Sigmoid colon (tissue), 7 donors: ENCODE measurements at places on chromosomes 1 and 21. TPM values are rescaled to one million over a fixed set of nuclear protein-coding genes. Genes with fewer than 3 reads are reported as not detected.
A peak's percentile ranks its signal among the peaks of the same experiment; 100 is the strongest.

The FAM72A gene
- total RNA-seq: 0.71 TPM

The PHTF1 gene
- total RNA-seq: 15.0 TPM

The HUNK gene
- total RNA-seq: 0.81 TPM

The LCE3D gene
- total RNA-seq: not detected

The SIPA1L2 gene
- 22.5 TPM for total RNA-seq

The RIMS3 gene
- 4.3 TPM for total RNA-seq

The TMEM9 gene
- 56.2 TPM for total RNA-seq

The BRINP3 gene
- total RNA-seq: 0.36 TPM

The PRPF38A gene
- 20.0 TPM for total RNA-seq

The COL8A2 gene
- total RNA-seq: 1.8 TPM

The PLA2G2D gene
- not detected for total RNA-seq

- peak overlapping the region; percentile 84 for H3K27ac ChIP-seq
- no peak overlapping the region for H3K4me3 ChIP-seq
- no peaks in the 10 kb centered on the region for H3K36me3 ChIP-seq
- peaks cover 97% of the 10 kb centered on the region for H3K4me1 ChIP-seq
- DNase-seq: no peak
Observed at GRCh38 chr1:164635059-164635802, 76.2 kb downstream of the PBX1 start.

- H3K4me3 ChIP-seq: no peak overlapping the region
- no peaks in the 10 kb centered on the region for H3K4me1 ChIP-seq
- no peak overlapping the region for H3K27ac ChIP-seq
- H3K36me3 ChIP-seq: no peaks in the 10 kb centered on the region
Observed at GRCh38 chr1:24972221-24972914, 42.3 kb upstream of the RUNX3 start.

DNA sequence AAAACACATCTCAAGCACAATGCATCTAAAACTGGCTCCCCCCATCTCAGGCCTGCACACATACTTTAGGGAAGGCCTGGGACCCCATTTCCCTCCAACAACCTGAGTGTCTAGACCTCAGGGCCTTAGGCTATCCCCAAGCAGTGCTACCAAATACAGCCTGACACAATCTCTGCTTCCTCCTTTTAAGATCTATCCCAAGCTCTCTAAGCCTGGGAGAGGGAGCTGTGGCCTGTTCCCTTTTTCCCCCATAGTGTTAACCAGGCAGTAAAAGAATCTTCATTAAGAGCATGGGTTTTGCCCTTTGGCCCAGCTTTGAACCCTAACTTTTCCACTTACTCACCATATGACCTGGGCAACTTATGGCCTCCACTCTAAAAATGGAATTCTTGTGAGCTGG lies 10.8 kb upstream of the COL8A2 start:
- H3K27ac ChIP-seq: peak overlapping the region; percentile 82
- no peaks in the 10 kb centered on the region for H3K27me3 ChIP-seq
- H3K4me3 ChIP-seq: no peak overlapping the region
- no peak for DNase-seq
- peaks cover 20% of the 10 kb centered on the region for H3K36me3 ChIP-seq

DNA sequence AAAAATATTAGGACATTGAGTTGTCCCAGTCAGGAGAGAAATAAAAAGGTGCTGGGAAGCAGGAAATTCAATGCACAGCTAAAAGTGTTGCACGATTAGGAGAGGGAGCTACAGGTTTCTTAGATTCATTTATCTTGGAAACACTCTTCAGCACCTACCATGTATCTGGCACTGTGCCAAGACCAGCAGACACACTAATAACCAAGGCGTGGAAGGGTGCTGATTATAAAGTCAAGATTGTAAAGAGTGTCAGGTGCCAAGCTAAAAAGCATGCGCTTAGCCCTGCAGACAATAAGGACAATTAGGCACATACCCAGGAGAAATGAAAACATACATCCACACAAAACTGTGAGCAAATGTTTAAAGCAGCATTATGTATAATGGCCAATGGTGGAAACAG lies 129.9 kb downstream of the DSCAM start:
- H3K27ac ChIP-seq: no peak overlapping the region
- no peak overlapping the region for H3K4me3 ChIP-seq
- no peaks in the 10 kb centered on the region for H3K4me1 ChIP-seq

DNA sequence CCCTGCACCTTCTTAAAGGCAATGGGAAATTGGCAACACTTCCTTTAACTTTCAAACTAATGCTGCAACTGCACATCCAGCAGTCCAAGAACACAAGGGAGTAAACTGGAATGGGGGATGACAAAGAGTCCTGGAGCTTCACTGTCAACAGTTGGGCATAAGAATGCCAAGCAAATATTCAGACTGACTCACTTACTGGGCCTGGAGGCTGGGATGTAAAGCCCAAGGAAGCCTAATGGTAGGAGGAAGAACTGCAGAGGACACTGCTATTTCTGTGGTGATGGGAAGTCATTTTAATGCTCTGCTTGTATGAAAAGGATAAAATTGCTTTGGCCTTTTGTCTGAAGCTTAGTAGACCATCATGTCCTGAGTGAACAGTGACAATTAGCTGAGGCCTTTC lies 15.7 kb upstream of the DMRTA2 start:
- H3K27ac ChIP-seq: no peak overlapping the region
- no peak overlapping the region for H3K4me3 ChIP-seq
- H3K36me3 ChIP-seq: peaks cover 27% of the 10 kb centered on the region

DNA sequence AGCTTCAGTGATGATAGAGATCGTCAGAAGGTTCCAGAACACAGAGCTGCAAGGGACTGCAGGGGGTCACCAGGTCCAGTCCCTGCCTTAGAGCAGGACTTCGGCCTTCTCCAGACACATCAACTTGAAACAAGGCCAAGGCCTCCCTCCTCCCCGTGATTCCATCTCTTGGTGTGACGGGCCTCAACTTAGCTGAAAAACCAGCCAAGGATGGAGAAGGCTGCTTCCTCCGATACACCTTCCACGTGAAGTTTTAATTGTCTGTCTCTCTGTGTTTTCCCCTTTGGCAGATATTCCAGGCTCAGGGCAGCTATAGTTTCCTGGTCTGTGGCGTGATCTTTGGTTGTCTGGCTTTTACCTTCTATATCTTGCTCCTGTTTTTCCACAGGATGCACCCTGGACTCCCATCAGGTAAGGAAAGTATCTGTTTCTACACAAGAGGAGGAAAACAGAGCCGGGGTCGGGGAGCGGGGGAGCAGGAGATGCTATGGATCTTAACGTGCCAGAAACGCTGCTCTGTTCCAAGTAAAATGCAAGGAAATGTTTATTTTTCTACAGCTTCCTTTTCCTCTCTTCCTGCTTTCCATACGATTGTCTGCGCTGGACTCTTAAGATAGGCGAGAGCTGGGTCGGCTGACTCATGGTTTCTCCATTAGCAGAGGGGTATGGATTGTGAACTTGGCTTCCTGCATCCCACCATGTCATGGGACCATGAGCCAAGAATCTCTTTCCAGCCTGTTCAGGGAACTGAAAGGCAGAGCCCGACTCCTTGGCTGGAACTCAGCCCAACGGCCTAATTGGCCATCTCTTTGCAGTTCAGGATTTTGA lies 32.8 kb downstream of the ELK4 start:
- H3K4me3 ChIP-seq: no peak overlapping the region
- H3K27me3 ChIP-seq: no peaks in the 10 kb centered on the region
- H3K36me3 ChIP-seq: no peaks in the 10 kb centered on the region
- H3K27ac ChIP-seq: peak overlapping the region; percentile 70
- peak; percentile 88 for DNase-seq

GRCh38 chr1:232891656-232892317 lies 58.6 kb upstream of the NTPCR start:
- no peaks in the 10 kb centered on the region for H3K36me3 ChIP-seq
- DNase-seq: no peak

- H3K4me1 ChIP-seq: no peaks in the 10 kb centered on the region
- no peak overlapping the region for H3K27ac ChIP-seq
- H3K27me3 ChIP-seq: no peaks in the 10 kb centered on the region
- H3K4me3 ChIP-seq: no peak overlapping the region
- H3K36me3 ChIP-seq: no peaks in the 10 kb centered on the region
Observed at GRCh38 chr1:173553312-173553711, 49.6 kb downstream of the SLC9C2 start.

DNA sequence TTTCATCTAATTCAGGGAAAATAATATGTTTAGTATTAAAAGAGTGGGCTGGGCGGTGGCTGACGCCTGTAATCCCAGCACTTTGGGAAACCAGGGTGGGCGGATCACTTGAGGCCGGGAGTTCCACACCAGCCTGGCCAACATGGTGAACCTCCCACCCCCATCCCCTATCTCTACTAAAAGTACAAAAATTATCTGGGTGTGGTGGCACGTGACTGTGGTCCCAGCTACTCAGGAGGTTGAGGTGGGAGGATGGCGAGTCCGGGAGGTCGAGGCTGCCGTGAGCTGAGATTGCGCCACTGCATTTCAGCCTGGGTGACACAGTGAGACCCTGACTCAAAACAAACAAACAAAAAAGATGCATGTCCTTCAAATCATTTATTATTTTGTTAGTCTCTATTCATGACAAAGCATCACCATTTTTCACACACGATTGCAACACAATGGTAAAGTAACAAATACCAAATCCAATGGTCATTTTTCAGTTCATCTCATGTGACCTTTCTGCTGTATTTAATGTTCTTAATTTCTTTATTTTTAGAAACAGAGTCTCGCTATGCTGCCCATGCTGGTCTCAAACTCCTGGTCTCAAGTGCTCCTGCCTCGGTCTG lies 1.0 kb downstream of the MSH4 start:
- no peak overlapping the region for H3K4me3 ChIP-seq
- DNase-seq: no peak
- H3K27ac ChIP-seq: no peak overlapping the region
- H3K27me3 ChIP-seq: no peaks in the 10 kb centered on the region
- H3K36me3 ChIP-seq: peaks cover 32% of the 10 kb centered on the region

- no peak overlapping the region for H3K4me3 ChIP-seq
- H3K27me3 ChIP-seq: no peaks in the 10 kb centered on the region
- no peak overlapping the region for H3K27ac ChIP-seq
- no peaks in the 10 kb centered on the region for H3K36me3 ChIP-seq
Observed at GRCh38 chr1:215263636-215264035, 181.1 kb downstream of the KCNK2 start.

- H3K4me3 ChIP-seq: peak overlapping the region; percentile 54
- DNase-seq: no peak
- no peaks in the 10 kb centered on the region for H3K4me1 ChIP-seq
- H3K27me3 ChIP-seq: no peaks in the 10 kb centered on the region
- H3K36me3 ChIP-seq: no peaks in the 10 kb centered on the region
- H3K27ac ChIP-seq: peak overlapping the region; percentile 89
Observed at GRCh38 chr1:66332548-66332901, 201.4 kb upstream of the SGIP1 start.

- peaks cover 15% of the 10 kb centered on the region for H3K4me1 ChIP-seq
- no peak overlapping the region for H3K4me3 ChIP-seq
- peaks cover 27% of the 10 kb centered on the region for H3K36me3 ChIP-seq
- no peaks in the 10 kb centered on the region for H3K27me3 ChIP-seq
Observed at GRCh38 chr21:42777064-42777756, 102.1 kb downstream of the WDR4 start.

- no peaks in the 10 kb centered on the region for H3K36me3 ChIP-seq
- H3K27ac ChIP-seq: peak overlapping the region; percentile 68
- no peak for DNase-seq
- H3K4me1 ChIP-seq: peaks cover 21% of the 10 kb centered on the region
Observed at GRCh38 chr1:229862017-229862774, 204.8 kb upstream of the GALNT2 start.

GRCh38 chr21:37276377-37276776 lies 9.2 kb upstream of the VPS26C start:
- no peak overlapping the region for H3K4me3 ChIP-seq
- H3K36me3 ChIP-seq: no peaks in the 10 kb centered on the region
- H3K4me1 ChIP-seq: no peaks in the 10 kb centered on the region
- no peaks in the 10 kb centered on the region for H3K27me3 ChIP-seq

- H3K27me3 ChIP-seq: no peaks in the 10 kb centered on the region
- no peak for DNase-seq
- peaks cover 2% of the 10 kb centered on the region for H3K36me3 ChIP-seq
- H3K27ac ChIP-seq: peak overlapping the region; percentile 84
Observed at GRCh38 chr1:171780583-171781175, 781 bp upstream of the METTL13 start.

DNA sequence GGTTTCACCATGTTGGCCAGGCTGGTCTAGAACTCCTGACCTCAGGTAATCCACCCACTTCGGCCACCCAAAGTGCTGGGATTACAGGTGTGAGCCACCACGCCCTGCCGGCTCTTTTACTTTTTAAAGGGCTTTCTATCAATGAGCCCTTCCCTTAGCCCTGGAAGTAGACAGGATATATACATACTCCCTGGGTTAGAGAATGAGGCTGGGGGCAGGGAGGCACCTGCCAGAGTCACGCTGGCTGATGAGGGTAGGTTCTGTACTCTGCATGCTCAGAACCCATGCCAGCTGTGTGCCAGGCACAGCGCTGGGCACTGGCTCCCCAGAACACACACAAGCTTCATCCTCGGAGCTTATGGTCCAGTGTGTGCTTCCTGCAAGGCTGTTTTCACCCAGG lies 113.6 kb upstream of the IPO9 start:
- DNase-seq: no peak
- peaks cover 24% of the 10 kb centered on the region for H3K36me3 ChIP-seq
- H3K4me1 ChIP-seq: peaks cover 71% of the 10 kb centered on the region

DNA sequence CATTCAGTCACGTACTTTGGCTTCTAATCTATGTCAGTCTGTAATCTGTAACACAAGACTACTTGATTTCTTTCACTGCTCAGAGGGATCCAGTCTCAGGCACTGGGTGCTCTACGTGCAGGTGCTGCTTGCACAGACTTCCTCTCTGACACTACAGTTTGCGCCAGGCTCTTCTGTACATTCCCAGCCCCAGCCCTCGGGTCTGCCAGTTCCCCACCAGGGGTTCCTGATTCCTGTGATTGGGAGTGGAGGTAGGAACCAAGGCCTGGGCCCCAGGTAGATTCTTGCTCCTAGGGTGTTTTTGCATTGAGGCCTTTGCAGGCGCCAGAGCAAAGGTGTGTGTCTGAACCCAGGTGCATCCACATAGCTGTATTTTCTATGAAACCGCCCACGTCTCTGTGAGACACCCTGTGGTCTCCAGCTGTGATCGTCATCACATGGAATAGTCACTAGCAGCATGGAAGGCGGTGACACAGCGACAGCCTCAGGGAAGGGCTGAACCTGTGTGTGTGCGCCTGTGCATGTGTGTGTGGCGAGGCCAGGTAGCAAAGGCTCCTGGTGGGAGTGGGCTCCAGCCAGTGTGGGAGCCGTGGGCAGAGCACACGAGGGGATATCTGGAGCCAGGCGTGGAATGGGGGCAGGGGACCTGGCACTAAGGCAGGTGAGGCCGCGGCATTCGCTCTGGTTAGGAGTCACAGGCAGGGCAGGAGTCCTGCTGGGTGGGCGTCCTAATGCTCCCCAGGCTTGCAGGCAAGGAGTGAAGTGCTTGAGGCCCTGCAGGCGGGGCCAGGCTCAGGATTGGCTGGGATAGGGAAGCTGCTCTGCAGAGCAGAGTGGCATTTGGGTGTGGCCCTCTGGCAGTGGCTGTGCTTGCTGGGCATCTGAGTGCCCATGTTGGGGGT lies 5.2 kb downstream of the GJC2 start:
- no peaks in the 10 kb centered on the region for H3K27me3 ChIP-seq
- no peaks in the 10 kb centered on the region for H3K36me3 ChIP-seq
- no peak overlapping the region for H3K4me3 ChIP-seq
- no peak overlapping the region for H3K27ac ChIP-seq
- peak; percentile 56 for DNase-seq

GRCh38 chr1:219963432-219963831 lies 35.1 kb upstream of the SLC30A10 start:
- no peak for DNase-seq
- H3K27ac ChIP-seq: no peak overlapping the region
- no peaks in the 10 kb centered on the region for H3K4me1 ChIP-seq
